Stimulated activated CD4-positive, alpha-beta T cell treated with anti-CD3 and anti-CD28 coated beads, Interleukin-4, amount 100 ng/mL, for 4 hours (primary cell): ENCODE measurements at places on chromosomes 6 and 20.
A peak's percentile ranks its signal among the peaks of the same experiment; 100 is the strongest.

DNA sequence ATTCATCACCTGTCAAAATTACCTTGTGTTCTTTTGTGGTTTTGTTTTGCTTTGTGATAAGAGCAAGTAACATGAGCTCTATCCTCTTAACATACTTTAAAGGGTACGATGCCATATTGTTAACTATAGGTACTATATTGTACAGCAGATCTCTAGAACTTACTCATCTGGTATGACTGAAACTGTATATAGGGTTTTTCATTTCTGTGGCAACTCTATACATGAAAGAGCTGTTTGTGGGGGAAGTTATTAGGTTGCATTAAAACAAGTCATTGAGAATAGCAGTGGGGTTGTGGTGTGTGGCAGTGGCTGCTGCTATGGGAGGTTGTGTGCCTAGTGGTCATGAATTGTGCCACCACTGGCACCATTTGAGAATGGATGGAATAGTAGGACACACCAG lies 268.4 kb downstream of the KCNQ5 start:
- no peak for DNase-seq

DNA sequence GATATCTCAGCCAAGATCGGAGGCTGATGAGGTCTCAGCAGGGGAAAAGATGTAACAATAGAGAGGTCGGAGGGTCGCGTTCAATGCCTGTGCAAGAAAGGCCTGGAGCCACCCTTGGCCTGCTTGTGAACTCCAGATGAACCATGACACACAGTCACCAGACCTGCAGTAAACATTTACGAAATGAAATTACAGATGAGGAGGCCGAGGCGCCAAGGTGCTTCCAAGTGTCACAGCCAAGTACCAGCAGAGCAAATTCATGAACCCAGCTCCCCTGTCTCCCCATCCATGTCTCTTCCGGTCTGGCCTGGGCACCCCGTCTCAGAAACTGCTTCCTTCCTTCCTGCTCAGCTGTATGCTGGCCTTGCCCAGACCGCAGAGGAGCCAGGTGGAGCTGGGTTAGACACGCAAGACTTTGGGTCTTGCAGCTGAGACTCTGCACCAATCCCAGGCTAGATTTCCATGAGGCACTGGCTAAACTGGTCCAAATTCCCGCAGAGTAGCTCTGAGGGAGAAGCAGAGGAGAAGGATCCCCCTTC lies 48.1 kb downstream of the CHMP4B start:
- DNase-seq = no peak

GRCh38 chr20:25324412-25324811 lies 66.2 kb downstream of the ABHD12 start:
- DNase-seq = no peak

DNA sequence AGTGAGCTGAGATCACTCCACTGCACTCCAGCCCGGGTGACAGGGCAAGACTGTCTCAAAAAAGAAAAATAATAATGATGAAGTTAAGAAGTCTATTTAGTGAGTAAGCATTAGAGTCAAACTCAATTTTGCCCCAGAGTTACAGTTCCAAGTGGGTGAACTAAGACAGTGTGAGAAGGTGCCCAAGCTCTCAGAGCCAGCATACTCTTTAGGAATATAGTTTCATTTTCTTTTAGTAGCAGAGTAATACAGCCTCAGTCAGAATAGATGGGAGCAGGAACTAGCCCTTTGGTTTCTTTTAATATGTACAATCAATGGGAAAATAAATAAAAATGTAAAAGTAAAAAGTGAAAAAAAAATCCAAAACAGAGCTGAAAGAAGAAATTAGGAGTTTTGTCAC lies 87.0 kb upstream of the ADGRF1 start:
- DNase-seq = no peak

DNA sequence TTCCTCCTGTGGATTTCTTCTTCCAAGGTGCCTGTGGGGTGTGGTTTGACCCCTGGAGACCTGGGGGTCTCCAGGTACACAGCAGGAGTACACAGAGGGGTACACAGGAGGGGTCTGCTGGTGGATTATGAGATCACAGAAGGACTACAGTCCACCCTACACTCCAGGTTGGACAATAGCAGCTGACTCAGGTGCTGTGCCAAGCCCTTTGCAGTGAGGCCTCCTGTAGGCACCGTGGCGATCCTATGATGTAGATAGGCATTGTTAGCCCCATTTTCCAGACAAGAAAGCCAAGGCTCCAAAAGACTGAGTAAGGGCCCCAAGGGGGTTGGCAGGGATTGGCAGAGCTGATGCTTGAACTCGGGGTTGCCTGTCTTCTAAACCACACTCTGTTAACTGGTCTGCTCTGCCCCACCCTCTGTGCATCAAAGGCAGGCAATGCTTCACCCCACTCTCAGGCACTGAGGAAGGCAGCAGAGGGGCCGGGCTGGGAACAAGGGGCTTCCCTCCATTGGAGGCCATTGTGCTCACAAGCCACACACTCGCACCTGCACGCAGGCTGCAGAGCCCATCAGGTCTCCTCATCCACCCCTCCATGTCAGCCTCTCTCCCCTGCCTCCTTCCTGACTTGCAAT lies 77.5 kb upstream of the SIRPA start:
- DNase-seq = no peak

- DNase-seq = no peak
Observed at GRCh38 chr6:11426571-11426970, 111.0 kb upstream of the TMEM170B start.

DNA sequence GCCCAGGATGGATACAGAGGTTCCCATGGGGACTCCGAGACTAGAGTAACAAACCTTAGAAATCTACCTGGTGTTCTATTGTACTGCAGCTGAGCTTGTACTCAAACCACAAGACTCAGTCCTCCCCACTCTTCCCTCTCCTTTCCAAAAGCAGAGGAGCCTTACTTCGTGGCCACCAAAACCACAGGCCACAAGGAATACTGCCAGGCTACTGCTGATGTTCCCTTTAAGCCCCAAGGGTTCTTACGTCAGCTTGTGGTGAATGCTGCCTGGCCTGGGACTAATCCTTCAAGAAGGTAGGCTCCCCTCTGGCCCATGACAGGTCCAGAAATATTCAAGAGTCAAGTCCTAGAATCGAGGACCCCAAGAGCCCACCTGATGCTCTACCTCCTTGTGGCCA lies 10.5 kb upstream of the DEFB128 start:
- no peak for DNase-seq

DNA sequence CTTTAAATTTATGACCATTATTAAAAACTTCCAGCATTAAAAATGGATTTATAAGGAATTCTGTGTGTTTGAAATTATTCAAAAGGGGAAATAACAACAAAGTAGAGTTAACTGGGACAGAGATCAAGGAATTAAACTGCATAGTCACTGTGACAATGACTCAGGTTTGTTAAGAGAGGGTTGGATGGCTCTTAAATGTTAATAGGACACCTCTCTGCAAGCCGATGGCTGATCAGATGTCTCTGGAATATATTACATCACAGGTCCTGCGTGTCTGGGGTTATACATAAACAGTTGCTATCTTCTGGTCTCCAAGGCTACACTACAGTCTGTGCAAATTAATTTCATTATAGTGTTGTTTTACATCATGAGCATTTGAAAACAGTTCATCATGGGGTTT lies 574.3 kb downstream of the COL12A1 start:
- no peak for DNase-seq

DNA sequence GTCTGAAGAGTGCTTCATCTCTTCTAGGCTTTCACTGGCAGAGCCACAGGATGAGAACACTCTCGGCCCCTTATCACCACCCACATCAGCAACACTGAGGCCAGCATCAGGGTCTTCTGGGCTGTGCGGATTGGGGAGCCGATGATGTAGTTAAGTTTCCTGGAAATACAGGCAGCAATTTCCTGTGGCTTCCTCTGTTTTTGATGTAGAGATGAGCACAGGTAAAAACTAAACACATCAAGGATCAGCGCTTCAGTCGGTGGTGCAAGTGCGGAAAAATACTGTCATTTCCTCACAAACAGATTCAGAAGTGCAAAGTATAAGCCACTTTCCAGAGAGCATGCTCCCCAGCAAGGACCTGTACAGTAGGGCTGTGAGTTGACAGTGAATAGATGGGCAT lies 62.6 kb downstream of the BACH2 start:
- DNase-seq = peak; percentile 46

- no peak for DNase-seq
Observed at GRCh38 chr6:5278565-5279120, 17.3 kb downstream of the FARS2 start.

DNA sequence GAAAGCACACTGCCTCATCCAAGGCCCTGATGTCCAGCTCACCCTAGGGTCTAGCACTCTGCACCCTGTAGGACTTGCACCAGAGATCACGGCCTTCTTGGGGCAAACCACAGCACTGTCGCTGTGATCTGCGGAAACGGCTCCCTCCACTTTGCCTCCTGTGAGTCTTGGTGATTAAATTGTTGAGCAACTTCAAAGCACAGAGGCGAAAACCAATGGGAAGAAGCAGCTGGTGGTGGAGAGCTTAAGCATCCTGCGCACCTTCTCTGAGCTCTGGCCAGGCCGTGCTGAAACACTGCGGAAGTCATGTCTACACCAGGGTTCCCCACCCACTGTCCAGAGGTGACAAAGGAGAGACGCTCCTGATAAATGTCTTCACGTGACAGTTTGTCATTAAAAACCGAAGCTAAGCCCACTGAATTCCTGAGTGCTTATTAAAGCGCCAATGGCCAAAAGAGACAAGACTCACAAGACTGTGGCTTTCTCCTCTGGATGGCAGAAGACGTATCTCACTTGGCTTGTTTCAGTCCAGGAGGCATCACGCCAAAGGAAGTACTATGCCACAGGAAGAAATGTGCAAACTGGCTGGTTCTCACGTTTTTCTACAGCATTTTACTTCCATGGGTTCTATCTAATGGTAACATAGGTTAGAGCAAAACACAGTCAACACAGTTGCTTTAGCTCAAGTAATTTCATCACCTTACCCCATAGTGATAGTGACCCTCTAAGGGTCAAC lies 3.1 kb downstream of the RAMACL start:
- no peak for DNase-seq

- no peak for DNase-seq
Observed at GRCh38 chr20:48668451-48668946, 159.3 kb downstream of the PREX1 start.

DNA sequence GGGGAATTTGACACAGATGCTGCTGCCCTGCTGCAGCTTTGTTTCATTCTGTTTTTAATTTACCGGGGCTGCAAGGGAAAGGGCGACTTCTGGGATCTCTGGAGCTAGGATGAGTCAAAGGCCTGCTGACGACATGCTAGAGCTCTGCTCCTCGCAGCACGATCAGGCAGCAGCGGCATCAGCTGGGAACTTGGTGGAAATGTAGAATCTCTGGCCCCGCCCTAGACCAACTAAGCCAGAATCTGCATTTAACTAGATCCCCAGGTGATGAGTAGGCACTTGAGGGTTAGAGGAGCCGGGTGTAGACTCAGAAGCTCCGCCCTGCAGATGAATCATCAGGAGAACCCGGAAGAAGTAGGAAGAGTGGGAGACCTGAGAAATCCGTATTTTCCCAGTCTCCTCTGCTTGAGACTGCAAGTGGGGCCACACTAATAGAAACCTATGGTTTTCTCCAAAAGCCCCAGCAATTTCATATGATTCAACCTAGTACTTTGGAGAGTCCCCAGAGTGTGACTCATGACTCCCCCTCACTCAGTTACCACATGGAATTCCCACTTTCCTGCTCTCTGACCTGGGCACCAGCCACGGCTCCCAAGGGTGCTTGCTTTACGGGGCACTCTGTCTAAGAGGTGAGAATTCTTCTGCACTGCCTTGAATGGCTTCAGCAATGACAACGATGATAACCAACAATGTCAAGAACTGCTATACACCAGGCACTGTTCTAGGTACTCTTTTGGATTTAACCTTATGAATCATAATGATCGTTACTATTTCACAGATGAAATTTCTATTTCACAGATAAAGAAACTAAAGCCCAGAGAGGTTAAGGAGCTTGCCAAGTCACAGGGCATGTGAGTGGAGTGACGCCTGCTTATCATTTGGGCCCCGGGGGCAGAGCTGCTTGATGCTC lies 18.1 kb downstream of the TUBB2B start:
- peak; percentile 46 for DNase-seq

DNA sequence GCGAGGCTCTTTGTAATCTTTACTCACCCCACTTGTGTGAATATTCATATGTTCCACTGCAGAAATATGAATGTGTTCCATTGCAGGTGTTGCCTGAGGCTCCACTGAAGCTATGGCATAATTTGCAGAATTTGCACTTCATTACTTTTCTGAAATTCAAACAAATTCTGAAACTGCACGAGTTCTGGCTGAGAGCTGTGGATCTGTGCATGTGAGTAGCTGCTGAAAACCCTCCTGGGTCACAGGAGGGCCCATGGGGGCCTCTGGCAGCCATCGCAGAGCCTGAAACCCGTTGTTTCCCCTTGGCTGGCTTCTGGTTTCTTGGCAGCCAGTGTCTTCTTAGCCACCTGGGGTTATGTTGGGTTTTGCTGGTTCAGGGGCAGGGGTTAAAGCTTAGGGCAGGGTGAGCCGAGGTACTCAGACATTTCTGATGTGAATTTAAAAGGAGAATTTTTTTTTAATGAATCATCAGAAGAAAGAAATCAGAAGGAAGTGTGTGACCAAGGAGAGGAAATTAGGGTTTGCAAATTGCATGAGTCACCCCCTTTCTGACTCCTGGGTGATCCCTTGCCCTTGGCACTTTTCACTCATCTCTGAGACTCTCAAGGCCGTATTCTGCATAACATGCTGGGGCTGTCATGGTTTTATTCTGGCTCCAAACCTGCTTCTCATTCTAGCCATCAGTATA lies 40.6 kb downstream of the TOX2 start:
- peak; percentile 29 for DNase-seq

GRCh38 chr6:105113422-105113821 lies 66.4 kb downstream of the POPDC3 start:
- DNase-seq = no peak

DNA sequence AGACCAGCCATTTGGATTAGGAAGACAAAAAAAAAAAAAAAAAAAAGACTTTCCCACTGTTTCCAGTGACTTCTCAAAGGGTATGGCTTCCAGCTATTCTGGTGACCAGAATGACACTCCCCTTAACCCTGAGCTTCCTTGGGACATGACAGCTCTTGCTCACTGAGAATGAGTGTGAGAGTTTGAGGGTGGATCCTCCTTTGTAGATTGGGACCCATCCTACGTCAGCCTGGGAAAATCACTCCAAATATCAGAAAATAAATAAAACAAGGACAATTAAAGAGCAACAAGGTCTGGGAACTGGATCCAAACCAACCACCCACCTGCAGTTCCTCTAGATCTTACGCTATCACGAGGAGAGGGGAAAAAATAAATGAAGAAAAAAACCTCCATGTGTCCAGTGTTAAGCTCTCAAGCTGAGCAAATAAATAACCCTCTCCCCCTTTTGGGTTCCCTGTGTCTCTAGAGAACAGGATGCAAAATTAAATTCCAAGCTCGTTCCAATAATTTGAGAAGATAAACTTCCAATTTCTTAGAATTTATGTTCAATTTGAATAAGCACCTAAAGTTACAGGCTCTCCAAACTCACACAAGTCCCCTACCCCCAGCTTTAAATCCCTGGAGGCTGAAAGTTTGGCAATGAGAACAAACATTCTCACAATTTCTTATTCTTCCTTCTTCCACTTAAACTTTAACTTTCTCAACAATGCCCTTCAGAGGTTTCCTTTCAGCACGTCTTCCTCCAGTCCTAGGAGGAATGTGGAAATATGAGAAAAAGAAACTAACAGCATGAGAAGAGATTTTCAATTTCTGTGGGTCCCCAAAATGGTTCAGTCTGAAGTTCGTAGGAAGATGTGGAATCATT lies 170.2 kb downstream of the MTFR2 start:
- no peak for DNase-seq
